ENCODE measurements at places on chromosomes 16 and 17. TPM values are rescaled to one million over a fixed set of nuclear protein-coding genes. Genes with fewer than 3 reads are reported as not detected.

Gene HERPUD1
- total RNA-seq = 93.4 TPM

Gene GSDMA
- total RNA-seq = not detected

Gene NCOR1
- total RNA-seq = 82.6 TPM

Gene TP53TG3B
- not detected for total RNA-seq

Gene KCNJ18
- total RNA-seq = not detected

Gene NOXO1
- total RNA-seq = 0.12 TPM

Gene G6PC1
- total RNA-seq = not detected

Gene CMTM2
- not detected for total RNA-seq

Gene CES5A
- not detected for total RNA-seq

Gene STH
- total RNA-seq = not detected

Gene HCFC1R1
- 227 TPM for total RNA-seq

Gene KIF19
- total RNA-seq = 0.06 TPM

Gene MYH11
- total RNA-seq = 0.09 TPM

Gene CSH1
- total RNA-seq = not detected

Gene SSTR5
- 0.30 TPM for total RNA-seq

Gene SCIMP
- not detected for total RNA-seq

Gene MYH2
- total RNA-seq = not detected

Gene TBC1D3
- total RNA-seq = not detected

Gene DUS2
- total RNA-seq = 17.3 TPM

Gene KRT31
- not detected for total RNA-seq

Gene TNK1
- 1.3 TPM for total RNA-seq

Gene RHBDF1
- total RNA-seq = 26.4 TPM

Gene LHX1
- 1.0 TPM for total RNA-seq

Measured in A549 treated with dexamethasone at 1 μM for 4 hours (cell line).